Ecto neural progenitor cell (in vitro differentiated cells): ENCODE measurements at places on chromosomes 12 and 14.

- peak; percentile 57 for DNase-seq
These were observed 345.6 kb downstream of the PAWR start for GRCh38 chr12:79344855-79345847.

- no peak for DNase-seq
These were observed 8.6 kb downstream of the VTI1B start for GRCh38 chr14:67665868-67666267.

DNA sequence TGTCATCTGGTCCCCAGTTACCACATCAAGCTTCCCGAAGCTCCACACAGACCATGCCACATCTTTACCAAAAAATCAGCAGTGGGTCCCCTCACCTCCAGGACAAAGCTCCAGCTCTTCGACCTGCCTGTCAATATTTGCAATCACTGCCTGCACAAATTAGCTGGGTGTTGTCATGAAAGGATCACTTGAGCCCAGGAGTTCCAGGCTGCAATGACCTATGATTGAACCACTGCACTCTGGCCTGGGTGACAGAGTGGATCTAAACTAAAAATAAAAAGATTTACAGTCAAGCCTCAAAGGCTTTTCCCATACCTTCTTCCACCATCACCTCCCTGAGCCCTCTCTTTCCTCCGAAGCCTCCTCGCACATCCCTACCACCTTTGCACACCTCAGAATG is 7.2 kb downstream of the CD4 start:
- DNase-seq = no peak

- peak; percentile 87 for DNase-seq
These were observed at the start of gene ACRBP for GRCh38 chr12:6647083-6647604. TSS of gene ACRBP (minus strand) at chr12:6647432. CDS start at chr12:6647366, 66 bp downstream.

GRCh38 chr14:69948351-69948750 is 69.1 kb downstream of the SMOC1 start:
- DNase-seq = no peak

DNA sequence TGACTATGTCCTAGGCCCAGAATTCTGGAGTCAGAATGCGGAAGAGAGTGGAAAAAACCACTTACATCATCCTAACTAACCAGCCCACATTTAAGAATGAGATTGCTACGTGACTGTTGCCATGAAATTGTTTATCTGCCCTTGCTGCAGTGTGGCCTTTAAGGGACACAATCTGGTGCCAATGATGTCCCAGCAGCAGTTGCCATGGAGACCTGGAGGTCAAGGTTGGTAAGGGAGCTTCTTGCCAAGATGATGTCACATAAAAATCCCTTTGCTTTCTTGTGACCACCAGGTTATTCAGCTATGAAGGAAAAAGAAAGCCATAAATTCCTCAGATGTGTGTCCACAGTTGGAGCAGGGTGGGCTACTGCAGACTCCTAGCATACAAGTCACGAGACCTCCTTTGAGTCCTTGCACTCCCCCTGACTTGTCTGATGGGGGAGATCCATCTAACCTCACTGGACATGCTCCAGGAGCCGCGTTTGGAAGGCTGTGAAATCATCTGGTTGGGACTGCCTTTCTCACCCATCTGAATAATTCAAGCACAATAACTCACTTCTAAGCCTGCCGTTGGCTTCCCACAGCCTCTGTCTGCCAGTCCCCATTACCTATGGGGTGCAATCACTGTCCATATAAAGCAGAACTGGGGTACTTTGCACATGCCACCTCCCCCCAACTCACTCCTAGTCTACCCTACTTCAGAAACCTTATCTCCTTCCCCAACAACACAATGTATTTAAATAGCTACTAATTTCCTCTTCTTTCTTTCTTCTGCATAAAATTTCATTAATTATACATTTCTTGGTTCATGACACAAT is 165.6 kb downstream of the ZFP36L1 start:
- peak; percentile 41 for DNase-seq

GRCh38 chr12:52132754-52133161 is 53.3 kb downstream of the SMIM41 start:
- no peak for DNase-seq

DNA sequence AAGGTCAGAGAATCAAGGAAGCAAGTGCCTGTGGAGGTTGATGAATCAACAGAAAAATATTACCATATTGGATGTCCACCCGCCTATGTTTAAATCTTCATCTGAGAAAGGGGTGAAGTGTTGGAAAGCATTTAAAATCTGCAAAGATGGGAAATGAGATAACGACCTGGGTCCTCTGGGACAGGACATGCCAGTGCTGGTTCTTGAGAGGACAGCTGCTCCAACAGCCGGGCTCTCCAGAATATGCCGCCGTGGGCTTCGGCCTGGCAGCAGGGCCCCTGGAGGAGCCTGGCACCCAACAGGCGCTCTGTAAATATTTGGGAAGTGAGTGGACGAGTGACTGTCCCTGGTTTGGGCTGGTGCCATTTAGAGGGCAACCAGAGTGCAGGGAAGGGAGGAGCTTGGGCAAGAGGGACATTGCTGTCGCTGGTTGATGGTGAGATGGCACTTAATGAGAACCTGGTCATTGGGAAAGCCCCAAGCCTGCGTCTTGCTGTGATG is 129.9 kb downstream of the KCNA5 start:
- no peak for DNase-seq

- DNase-seq = no peak
These were observed 239.8 kb upstream of the FAR2 start for GRCh38 chr12:28909291-28909690.

GRCh38 chr12:45713078-45713477 is 16.4 kb upstream of the ARID2 start:
- DNase-seq = no peak

DNA sequence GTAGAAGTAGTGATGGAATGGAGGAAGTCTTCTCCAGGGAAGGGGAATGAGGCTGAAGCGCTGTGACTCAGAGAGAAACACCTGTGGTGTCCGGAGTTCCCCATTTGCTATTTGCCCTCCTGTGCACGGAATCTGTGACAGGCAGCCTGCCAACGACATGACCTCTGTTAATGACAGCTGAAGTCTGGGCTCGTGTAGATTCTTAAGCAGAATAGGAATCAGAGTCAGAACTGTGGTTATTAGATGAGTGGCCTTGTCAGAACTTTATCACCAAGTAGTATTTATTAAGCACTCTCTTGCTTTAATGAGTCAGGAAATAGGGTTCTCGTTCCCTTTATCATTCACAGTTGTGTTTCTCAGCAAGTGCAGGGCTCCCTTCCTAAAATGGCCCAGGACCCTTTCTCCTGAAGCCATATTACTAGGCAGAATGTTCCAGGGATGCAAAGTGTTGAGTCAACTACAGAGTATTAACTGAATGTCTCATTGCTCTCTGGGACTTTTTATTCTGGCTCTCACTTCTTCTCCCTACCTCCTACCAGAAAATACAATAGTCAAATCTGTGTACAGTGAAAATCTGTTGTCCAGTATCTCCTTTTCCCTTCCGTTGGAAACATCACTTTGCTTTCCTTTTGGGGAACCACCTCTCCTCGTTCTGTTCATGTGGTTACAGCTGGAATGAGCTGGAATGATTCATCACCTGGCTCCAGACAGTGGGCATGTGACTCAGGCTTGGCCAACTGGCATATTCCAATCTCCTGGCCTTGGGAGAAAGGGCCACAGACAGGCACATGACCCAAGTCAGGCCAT is 77.8 kb upstream of the MAX start:
- DNase-seq = no peak

DNA sequence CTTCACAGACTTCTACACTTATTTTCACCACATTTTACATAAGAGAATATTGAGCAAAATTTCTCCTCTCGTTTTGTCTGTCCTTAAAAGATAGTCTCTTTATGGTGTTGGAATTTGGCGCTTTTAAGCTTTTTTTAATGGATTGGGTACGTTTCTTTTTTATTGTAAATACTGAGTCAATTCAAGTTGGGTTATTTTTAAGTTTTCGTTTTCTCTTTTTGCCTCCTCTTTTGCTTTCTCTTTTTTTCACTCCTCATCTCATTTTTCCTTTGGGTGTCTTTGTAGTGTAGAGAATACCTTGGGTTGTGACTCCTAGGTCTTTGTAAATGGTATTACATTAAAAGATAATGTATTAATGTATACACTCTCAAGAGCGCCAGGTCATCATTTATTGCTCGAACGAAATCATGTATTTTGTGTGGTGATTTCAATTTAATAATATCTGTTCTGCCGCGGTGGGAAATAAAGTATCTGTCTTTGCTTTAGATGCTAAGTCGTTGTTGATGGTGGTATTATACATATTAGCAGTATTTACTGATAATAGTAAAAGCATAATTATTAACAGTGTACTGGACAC is 845 bp downstream of the TMX1 start:
- no peak for DNase-seq
